ENCODE measurements at places on chromosomes 5 and 9. TPM values are rescaled to one million over a fixed set of nuclear protein-coding genes. Genes with fewer than 3 reads are reported as not detected.

GRCh38 chr5:72624641-72625236, 117.5 kb upstream of the ZNF366 start:
- DNase-seq = no peak

The GABRA6 gene
- not detected for total RNA-seq

DNA sequence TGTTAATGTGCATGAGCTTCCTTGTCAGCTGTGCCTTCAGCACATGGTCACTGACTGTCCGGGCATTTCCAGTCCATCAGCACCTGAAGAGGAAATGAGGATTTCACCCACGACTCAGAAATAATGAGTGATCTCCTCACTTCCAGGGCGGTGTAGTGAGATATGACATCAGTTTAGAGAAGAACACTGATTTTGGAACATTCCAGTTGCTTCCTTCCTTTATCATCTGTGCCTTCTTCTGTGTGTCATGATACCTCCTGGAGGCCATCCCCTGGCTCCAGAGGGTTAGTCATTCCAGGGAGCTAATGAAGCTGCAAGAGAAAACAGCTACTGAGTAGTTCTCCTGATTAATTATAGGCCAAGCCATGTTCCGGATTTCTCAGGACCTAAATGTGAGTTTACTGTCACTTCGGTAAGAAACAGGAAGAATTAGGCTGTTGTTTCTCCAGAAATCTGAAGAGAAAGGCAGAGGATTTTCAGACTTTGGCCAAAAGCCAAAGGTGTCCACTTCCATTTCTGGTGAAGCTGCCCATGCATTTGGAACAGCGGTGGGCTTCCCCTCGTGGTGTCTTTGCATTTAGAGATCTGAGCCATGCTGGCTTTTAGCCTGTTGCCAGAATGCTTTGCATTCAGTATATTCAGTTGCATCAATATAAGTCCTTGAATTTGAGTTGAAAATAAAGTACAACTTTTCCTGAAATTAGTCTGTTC, 161.3 kb upstream of the OTULINL start:
- no peak for DNase-seq

DNA sequence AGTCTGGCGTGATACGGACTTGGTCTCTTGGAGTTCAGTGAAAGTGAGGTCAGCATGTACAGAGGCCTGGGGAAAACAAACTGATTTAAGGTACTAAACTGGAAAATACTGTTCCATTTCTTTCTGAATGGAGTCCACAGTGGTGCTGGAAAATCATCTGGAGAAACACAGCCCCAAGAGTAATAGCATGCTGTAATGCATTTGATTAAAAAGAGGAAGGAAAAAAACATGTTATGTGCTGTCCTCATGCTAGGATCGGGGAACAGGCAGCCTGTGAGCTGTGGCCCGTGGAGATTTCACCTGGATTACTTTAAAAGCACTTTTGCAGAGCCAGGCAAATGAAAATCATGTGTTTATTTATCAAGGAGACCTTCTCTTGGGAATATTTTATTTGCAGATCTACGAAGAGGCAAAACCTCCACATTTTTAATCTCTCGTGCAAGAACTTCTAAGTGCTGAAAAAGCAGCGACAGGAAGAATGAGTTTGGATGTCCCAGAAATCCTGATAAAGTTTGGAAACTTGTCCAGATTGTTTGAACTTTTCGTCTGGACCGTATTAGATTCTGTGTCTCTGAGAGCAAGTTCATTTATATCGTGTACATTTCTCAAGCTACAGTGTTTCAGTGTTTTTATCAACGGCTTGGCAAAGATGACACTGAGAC, 228.8 kb downstream of the GAS1 start:
- DNase-seq = no peak

The GGTA1 gene
- total RNA-seq = 1.8 TPM

The GZMA gene
- total RNA-seq = 1.7 TPM

The TAS2R1 gene
- not detected for total RNA-seq

DNA sequence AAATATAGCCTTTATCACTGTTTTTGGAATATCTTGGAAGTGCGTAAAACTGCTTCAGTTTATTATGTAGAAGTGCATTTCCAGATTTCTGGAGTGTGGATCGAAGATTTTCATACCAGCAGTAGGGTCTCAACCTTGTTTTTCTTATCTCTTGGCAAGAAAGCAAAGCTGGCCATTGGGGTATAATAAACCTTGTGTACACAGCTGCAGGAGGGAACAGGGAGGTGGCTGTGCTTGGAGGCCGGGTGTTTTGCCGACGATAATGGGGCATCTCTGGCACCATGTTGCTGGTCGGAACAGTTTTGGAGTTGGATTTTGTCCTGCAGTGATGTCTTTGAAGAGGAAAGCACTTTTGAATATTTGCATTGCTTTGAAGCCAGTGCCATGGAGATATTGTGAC, 308.8 kb upstream of the DMRT1 start:
- no peak for DNase-seq

GRCh38 chr5:111063709-111064322, 7.7 kb upstream of the TSLP start:
- DNase-seq = peak; percentile 19

The SLC6A19 gene
- total RNA-seq = 0.44 TPM

GRCh38 chr5:42228279-42228678, 195.0 kb upstream of the GHR start:
- DNase-seq = no peak

DNA sequence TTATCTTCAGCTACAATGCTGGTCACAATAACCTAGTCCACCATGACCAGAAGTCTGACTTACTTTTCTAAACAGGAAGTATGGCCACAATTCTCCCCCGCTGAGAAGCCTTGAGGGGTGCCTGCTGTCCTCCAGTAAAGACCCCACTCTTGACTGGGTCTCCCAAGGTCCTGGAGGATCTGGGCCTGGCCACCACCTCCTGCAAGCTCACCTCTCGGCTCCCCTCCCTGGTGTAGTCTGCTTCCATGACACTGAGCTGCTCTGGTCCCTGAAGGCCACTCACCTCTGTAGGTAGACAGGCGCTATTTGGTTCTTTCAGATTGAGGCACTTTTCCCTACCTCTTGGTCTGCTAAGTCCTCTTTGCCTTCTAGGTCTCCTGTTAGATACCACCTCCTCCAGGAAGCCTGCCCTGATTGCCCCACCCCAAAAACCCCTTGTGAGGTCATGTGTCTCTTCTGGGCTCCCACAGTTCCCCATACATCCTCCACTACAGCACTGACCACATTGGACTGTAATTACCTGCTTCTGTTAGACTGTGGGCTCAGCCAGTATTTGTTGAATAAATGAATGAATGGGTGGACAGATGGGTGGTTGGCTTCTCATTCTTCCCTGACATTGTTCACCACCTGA, 62.6 kb upstream of the IER5L start:
- no peak for DNase-seq

- DNase-seq = no peak
These were observed 4.7 kb upstream of the RECK start for GRCh38 chr9:36031774-36032555.

The PLEKHG4B gene
- not detected for total RNA-seq

The SPRY4 gene
- total RNA-seq = 11.5 TPM

DNA sequence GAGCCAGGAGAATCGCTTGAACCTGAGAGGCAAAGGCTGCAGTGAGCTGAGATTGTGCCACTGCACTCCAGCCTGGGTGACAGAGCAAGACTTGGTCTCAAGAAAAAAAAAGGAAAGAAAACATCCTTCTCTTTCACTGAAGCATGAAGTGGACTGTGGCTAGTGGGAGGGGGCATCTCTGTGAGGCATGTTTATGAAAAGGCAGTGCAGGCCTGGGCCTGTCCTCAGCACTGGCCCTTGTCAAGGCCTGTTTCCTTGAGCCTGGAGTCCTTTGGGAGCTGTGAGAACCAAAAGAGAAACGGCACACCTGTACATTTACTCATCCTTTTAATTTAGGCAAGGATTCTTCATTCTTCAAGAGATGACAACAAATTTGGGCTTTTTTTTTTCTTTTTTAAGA, 18.3 kb upstream of the FUBP3 start:
- DNase-seq = no peak

GRCh38 chr5:163889369-163889768, 383.9 kb downstream of the MAT2B start:
- DNase-seq = no peak

GRCh38 chr5:50711280-50711679, 44.8 kb downstream of the PARP8 start:
- DNase-seq = peak; percentile 45

The GPX3 gene
- total RNA-seq = 360 TPM

The GADD45G gene
- 126 TPM for total RNA-seq

The PCDHB6 gene
- total RNA-seq = not detected

- no peak for DNase-seq
These were observed 62.0 kb downstream of the MAPKAP1 start for GRCh38 chr9:125644819-125645507.

- DNase-seq = no peak
These were observed 51.0 kb downstream of the IARS1 start for GRCh38 chr9:92242260-92243136.

DNA sequence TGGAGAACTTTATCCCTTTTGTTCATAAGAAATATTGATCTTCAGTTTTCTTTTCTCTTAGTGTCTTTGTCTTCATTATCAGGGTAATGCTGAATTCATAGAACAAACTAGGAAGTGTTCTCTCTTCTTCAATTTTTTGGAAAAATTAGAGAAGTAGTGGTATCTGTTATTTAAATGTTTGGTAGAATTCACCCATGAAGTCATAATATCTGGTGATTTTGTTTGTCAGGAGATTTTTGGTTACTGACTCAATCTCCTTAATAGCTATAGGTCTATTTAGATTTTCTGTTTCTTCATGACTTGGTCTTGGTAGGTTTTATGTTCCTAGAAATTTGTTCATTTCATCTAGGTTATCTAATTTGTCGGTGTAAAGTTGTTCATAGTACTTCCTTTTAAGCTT, 45.4 kb upstream of the STARD4 start:
- DNase-seq = no peak

The TARS1 gene
- 108 TPM for total RNA-seq

Data from right lobe of liver (tissue), 6 donors.